Fibroblast of upper back skin (primary cell): ENCODE measurements at places on chromosomes 6 and 20.

DNA sequence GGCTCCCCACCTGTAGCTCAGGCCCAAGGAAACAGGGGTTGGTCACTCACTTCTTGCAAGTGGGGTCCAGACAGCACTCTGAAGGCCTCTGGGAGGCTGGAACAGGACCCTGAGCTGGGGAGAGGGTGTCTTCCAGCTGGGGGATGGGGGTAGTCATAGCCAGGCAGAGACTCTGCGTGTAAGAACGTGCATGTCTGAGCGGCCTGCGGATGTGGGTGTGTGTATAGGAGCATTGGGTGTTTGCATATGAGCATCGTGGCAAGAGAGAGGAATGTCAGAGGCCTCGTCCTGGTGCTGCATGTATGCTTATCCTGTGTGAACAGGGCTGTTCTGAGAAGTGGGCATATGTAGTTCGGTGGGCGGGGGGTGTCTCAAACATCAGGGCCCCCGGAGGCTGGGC is 12.1 kb downstream of the BPIFB3 start:
- no peak for DNase-seq

- no peak for DNase-seq
Measured at GRCh38 chr6:127637830-127638409, 60.9 kb downstream of the C6orf58 start.

GRCh38 chr6:11093376-11093625 is 333 bp upstream of the SMIM13 start:
- DNase-seq = no peak

DNA sequence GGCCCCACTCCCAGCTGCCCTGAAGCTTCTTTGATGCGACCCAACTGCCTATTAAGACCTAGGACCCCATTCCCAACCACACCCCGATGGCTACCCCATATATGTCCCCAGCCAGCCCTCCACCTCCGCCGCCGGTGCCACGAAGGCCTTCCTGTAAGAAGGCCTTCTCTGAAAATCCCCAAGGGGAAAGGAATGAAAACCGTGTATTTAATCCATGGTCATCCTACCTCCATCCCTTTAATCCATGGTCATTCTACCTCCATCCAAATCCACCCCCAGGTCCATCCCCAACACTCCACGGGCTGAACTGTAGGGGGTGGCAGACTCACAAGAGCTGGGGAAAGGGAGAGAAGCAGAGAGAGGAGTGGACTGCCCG is 545 bp upstream of the VSX1 start:
- DNase-seq = no peak

DNA sequence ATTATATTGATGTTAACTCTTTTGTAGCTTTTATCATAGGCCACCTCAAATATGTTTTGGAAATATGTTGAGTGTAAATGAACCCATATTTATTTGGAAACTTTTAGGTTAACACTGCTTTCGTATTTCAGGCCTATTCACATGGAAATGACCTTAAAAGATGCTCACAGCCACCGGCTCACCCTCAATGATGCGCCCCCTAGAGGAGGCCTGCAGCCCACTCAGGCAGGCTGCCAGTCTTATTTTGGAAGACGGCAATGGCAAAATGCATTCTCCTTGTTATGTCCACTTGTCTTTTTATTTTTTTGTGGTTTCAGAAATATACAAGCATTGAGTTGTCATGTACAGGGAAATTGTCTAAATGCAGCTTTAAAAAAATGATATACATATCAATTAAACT is 869.7 kb downstream of the PHF3 start:
- no peak for DNase-seq

DNA sequence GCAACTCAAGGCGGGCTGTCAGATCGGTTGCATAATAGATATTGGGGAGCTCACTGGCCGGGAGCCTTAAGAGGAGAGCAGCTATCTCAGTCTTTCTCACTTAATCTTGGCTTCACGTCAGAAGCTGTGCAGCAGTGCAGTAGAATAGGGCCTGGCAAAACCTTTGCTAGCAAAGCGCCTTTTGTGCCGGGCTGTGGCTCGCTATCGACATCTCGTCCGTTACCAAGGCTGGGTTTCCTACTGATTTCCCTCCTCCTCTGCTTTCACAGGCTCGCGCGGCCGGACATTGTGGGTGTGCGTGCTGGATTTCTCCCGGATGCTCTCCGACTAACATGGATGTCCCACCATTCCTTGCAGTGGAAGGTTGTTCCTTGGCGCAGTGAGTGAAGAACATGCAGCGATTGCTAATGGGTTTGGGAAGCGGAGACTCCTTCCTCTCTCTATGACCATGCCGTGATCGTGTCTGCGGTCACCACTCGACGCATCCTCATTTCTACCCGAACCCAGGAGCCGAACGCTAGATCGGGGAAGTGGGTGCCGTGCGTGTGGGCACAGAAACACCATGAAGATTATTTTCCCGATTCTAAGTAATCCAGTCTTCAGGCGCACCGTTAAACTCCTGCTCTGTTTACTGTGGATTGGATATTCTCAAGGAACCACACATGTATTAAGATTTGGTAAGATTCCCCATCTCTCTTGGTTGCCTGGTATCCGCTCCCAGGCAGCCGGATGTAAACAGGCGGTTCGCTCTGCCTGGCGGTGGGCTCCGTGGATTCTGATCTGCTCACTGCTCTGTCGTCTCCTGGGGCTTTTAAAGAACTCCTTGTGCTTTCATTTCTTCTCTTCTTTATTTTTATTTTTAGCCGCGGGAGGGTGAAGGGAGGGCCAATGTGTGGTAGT is 5.5 kb downstream of the GRIK2 start:
- no peak for DNase-seq

- DNase-seq = peak; percentile 31
Measured at GRCh38 chr6:28769626-28770402, 154.0 kb downstream of the TRIM27 start.

- DNase-seq = peak; percentile 53
Measured at GRCh38 chr6:40550202-40551101, 36.7 kb downstream of the LRFN2 start.

DNA sequence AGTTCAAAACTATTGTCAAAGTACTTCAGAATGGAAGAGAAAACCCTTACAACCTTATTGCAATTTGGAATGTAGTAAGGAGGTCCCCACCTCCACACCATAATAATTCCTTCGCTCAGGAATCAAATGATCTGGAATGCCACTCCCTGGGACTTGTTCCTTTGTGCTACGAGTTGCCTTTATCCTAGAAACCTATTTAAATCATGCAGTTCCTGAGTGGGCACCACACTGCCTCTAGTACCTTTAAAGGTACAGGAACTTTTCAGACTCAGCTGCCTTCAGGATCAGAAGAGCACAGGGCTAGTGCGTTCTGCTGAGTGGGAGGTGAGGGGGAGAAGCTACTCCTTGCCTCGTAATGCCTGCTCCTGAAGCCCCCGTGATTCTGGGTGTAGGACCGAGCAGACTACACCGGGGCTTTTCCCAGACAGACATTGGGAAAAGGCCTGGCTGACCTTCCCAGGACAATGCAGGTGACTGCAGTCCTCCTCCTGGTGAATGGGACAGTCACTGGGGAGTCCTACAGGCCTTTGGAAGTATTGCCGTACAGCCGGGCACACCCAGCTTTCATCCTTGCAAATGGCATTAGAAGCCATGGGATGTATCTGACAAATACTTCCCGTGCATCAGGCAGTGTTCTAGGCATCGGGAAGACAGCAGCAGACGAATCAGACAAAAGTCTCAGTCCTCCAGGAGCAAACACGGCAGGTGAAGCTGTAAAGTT is 11.8 kb upstream of the TUBB2B start:
- DNase-seq = no peak

- no peak for DNase-seq
Measured at GRCh38 chr20:3565851-3566250, 95.0 kb downstream of the ATRN start.

- no peak for DNase-seq
Measured at GRCh38 chr6:157209865-157210530, 113.3 kb downstream of the TMEM242 start.

GRCh38 chr6:21265034-21265729 is 328.4 kb upstream of the SOX4 start:
- no peak for DNase-seq

- no peak for DNase-seq
Measured at GRCh38 chr6:34746104-34746846, 11.0 kb upstream of the SNRPC start.
